ENCODE measurements at places on chromosomes 16 and 17. TPM values are rescaled to one million over a fixed set of nuclear protein-coding genes. Genes with fewer than 3 reads are reported as not detected.

- peaks cover 12% of the 10 kb centered on the region for H3K4me1 ChIP-seq
- H3K4me3 ChIP-seq = no peak overlapping the region
- no peaks in the 10 kb centered on the region for H3K27me3 ChIP-seq
- peak; percentile 64 for DNase-seq
Measured at GRCh38 chr16:30084816-30085159, 6.9 kb downstream of the TBX6 start.

GRCh38 chr16:47734081-47734857 lies 273.1 kb downstream of the PHKB start:
- H3K27me3 ChIP-seq = no peaks in the 10 kb centered on the region
- H3K4me3 ChIP-seq = no peak overlapping the region
- no peak for DNase-seq
- H3K4me1 ChIP-seq = no peaks in the 10 kb centered on the region

- H3K27me3 ChIP-seq = no peaks in the 10 kb centered on the region
- H3K4me3 ChIP-seq = no peak overlapping the region
- no peak for DNase-seq
- H3K27ac ChIP-seq = peak overlapping the region; percentile 2
- H3K36me3 ChIP-seq = no peaks in the 10 kb centered on the region
- no peaks in the 10 kb centered on the region for H3K4me1 ChIP-seq
Measured at GRCh38 chr16:66150698-66151482, 215.6 kb upstream of the CDH5 start.

- peaks cover 21% of the 10 kb centered on the region for H3K36me3 ChIP-seq
- no peak for DNase-seq
- no peaks in the 10 kb centered on the region for H3K27me3 ChIP-seq
- H3K27ac ChIP-seq = no peak overlapping the region
- no peaks in the 10 kb centered on the region for H3K4me1 ChIP-seq
- H3K4me3 ChIP-seq = no peak overlapping the region
Measured at GRCh38 chr17:82173351-82174041, 39.1 kb downstream of the CCDC57 start.

DNA sequence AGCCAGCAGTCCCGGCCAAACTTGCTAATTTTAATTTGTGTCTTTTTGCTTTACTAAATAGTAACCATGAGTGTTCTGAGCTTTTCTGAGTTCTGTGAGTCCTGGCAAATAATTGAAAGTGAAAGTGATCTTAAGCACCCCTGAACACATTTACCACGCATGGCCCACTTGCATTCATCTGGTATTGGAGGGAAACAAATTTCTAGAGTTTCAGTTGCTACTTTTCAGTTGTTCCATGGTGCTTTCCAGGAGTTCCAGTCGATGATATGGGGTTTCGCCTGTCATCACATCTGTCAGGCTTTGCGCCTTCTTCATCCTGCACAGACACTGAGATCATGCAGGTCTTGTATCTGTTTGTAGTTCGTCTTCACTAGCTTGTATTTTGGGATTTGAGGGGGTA lies 44.1 kb downstream of the CRLF3 start:
- H3K27me3 ChIP-seq = no peaks in the 10 kb centered on the region
- no peaks in the 10 kb centered on the region for H3K36me3 ChIP-seq
- DNase-seq = no peak
- H3K4me1 ChIP-seq = no peaks in the 10 kb centered on the region
- H3K27ac ChIP-seq = no peak overlapping the region

DCTPP1 gene
- 28.4 TPM for total RNA-seq

DNA sequence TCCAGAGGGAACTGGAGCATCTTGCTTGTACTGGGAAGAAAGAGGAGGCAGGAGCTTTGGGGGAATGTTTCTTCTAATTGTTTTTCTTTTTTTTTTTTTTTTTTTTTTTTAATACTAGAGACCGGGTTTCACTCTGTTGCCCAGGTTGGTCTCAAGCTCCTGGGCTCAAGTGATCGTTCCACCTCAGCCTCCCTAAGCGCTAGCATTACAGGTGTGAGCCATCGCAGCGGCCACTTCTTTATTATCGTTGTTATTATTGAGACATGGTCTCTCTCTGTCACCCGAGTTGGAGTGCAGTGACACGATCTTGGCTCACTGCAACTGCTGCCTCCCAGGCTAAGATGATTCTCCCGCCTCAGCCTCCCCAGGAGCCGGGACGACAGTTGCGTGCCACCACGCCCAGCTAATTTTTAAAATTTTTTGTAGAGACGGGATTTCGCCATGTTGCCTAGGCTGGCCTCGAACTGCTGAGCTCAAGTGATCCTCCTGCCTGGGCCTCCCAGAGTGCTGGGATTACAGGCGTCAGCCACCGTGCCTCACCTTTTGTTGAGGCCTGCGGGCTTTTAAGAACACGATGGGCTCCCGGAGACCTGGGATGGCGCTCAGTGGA lies 137.3 kb upstream of the GSE1 start:
- no peak for DNase-seq
- no peaks in the 10 kb centered on the region for H3K27me3 ChIP-seq
- H3K27ac ChIP-seq = no peak overlapping the region
- no peaks in the 10 kb centered on the region for H3K36me3 ChIP-seq
- H3K4me1 ChIP-seq = no peaks in the 10 kb centered on the region

DNA sequence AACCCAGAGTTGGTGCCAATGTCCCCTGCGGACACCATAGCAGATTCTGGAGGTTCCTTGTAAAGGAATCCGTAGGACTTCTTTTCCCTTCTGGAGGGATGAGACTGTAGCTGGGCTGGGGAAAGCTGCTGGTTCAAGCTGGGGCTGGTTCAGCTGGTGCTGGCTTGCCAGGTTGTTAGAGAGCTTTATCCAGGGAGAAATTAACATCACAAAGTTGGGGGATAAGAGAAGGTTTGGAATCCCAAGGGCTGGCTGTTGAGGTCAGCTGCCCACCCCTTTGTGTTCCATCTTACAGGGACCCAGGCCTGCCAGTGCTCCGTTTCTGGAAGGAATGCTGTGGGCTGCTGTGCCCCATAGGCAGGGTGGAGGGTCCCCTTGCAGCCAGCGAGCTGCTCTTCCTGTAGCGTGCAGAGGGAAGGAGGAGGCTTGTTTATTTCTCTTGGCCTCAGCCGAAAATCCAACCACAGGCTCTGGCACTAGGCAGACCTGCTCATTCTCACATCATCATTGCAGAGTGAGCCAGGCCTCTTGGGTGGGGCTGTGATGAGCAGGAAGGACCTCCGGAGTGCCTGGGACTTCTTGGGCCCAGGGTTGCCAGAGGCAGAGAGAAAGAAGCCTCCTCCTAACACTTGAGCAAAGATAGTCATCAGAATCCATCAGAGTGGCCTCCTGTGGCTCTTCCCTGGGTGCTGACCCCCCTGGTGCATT lies 251.1 kb downstream of the SEC14L1 start:
- H3K4me1 ChIP-seq = peaks cover 26% of the 10 kb centered on the region
- DNase-seq = peak; percentile 74
- no peaks in the 10 kb centered on the region for H3K36me3 ChIP-seq
- H3K27me3 ChIP-seq = no peaks in the 10 kb centered on the region
- H3K4me3 ChIP-seq = no peak overlapping the region

DNA sequence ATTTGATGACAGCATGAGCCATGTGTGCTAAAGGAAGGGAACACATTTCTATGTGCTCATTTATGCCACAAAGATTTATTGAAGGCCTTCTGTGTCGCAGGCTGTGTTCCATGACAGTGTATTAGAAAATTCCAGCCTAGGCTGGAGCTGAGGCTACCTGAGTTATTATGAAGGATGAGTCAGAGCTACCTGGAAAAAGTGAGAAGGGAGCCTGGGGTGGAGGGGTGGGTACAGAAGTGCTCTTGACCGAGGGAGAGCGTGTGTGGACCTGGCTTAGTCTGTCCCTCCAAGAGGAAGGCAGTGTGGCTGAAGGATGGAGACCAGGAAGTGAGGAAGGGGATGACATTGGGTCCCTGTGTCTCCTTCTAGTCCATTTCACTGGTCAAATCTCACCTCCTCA lies 98.3 kb downstream of the N4BP1 start:
- H3K27ac ChIP-seq = no peak overlapping the region
- no peaks in the 10 kb centered on the region for H3K27me3 ChIP-seq
- H3K4me1 ChIP-seq = no peaks in the 10 kb centered on the region
- no peak overlapping the region for H3K4me3 ChIP-seq
- no peaks in the 10 kb centered on the region for H3K36me3 ChIP-seq

PLSCR3 gene
- 16.4 TPM for total RNA-seq

- peak; percentile 75 for DNase-seq
- peaks cover 33% of the 10 kb centered on the region for H3K4me1 ChIP-seq
- peaks cover 33% of the 10 kb centered on the region for H3K36me3 ChIP-seq
- no peaks in the 10 kb centered on the region for H3K27me3 ChIP-seq
- H3K4me3 ChIP-seq = no peak overlapping the region
Measured at GRCh38 chr16:30351586-30352419, 3.3 kb downstream of the CD2BP2 start.

GRCh38 chr17:73943416-73944110 lies 259.9 kb upstream of the RPL38 start:
- H3K36me3 ChIP-seq = no peaks in the 10 kb centered on the region
- no peaks in the 10 kb centered on the region for H3K4me1 ChIP-seq
- no peak overlapping the region for H3K4me3 ChIP-seq
- peaks cover 4% of the 10 kb centered on the region for H3K27me3 ChIP-seq
- H3K27ac ChIP-seq = no peak overlapping the region

DNA sequence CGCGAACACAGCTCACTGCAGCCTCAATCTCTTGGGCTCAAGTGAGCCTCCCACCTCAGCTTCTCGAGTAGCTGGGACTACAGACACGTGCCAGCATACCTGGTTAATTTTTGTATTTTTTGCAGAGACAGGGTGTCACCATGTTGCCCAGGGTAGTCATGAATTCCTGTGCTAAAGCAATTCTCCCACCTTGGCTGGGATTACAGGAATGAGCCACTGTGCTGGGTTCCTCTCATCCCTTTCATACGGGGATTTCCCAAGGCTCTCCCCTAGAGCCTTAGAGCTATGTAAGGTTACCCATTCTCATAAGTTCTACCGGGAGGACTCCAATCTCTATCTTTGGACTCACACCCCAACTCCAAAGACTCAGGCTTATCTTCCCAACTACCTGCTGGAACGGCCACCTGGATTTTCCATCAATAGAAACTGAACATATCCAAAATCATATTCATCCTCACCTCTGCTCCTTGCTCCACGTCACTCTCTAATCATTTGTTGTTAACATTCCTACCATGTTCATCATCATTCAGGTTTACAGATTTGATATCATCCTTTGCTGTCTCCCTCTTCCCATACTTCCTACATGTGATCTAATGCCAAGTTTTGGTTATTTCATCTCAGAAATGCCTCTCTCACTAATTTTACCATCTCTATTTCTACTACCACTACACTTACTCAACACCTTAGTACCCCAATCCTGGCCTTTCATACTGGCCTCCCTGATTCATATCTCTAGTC lies 92.5 kb downstream of the NCOR1 start:
- H3K4me1 ChIP-seq = no peaks in the 10 kb centered on the region
- no peak overlapping the region for H3K27ac ChIP-seq
- H3K27me3 ChIP-seq = no peaks in the 10 kb centered on the region
- no peak overlapping the region for H3K4me3 ChIP-seq
- DNase-seq = no peak
- H3K36me3 ChIP-seq = peaks cover 93% of the 10 kb centered on the region

- no peaks in the 10 kb centered on the region for H3K27me3 ChIP-seq
- H3K27ac ChIP-seq = no peak overlapping the region
- no peak for DNase-seq
Measured at GRCh38 chr17:14940938-14941265, 324.2 kb downstream of the PMP22 start.

DNA sequence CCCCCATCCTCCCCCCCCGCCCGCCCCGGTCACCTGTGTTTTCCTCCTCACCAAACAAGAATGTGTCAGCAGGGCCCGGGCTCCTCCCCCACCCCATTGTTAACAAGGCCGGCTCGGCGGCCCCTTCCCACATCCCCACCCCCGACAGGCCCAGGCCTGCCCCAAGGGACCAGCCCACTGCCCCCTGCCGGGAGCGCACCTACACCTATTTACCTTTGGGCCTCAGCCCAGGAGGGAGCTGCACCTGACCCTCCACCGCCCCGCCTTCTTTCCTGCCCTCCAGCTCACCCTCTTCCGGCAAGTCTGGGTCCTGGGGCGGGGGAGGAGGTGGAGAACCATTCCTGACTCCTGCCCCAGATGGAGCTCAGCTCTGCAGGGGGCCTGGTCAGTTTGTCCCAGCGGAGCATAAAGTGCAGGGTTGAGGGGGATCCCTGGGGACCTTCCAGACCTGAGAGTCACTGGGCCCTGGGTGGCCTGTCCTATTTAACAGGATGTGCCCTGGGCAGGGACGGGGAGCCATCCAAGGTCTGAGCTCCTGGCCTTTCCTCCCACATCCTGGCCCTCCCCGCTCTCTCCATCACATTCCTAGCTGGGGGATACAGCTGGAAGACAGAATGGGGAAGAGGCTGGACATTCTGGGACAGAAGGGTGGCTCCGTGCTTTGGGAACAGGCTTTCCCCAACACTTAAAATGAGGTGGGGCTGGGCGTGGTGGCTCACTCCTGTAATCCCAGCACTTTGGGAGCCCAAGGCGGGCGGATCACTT lies 8.3 kb downstream of the FOXJ1 start:
- no peak overlapping the region for H3K4me3 ChIP-seq
- H3K27me3 ChIP-seq = peaks cover 14% of the 10 kb centered on the region
- no peaks in the 10 kb centered on the region for H3K4me1 ChIP-seq

DNA sequence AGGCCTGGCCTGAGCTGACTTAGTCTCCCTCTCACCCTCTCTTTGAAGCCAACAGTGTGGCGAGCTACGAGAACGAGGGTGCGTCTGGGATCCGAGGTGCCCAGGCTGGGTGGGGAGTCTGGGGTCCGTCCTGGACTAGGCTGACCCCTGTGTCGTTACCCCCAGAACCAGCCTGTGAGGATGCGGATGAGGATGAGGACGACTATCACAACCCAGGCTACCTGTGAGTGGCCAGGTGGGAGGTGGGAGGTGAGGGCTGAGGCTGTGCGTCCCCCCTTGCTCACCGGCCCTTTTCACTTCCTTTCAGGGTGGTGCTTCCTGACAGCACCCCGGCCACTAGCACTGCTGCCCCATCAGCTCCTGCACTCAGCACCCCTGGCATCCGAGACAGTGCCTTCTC lies 1.6 kb downstream of the LAT start:
- no peak for DNase-seq
- H3K27ac ChIP-seq = no peak overlapping the region
- H3K36me3 ChIP-seq = peaks cover 18% of the 10 kb centered on the region
- no peak overlapping the region for H3K4me3 ChIP-seq

GRCh38 chr16:22787466-22788192 lies 26.3 kb upstream of the HS3ST2 start:
- no peak overlapping the region for H3K27ac ChIP-seq
- H3K4me1 ChIP-seq = no peaks in the 10 kb centered on the region
- H3K4me3 ChIP-seq = no peak overlapping the region
- DNase-seq = no peak
- H3K36me3 ChIP-seq = no peaks in the 10 kb centered on the region

DNA sequence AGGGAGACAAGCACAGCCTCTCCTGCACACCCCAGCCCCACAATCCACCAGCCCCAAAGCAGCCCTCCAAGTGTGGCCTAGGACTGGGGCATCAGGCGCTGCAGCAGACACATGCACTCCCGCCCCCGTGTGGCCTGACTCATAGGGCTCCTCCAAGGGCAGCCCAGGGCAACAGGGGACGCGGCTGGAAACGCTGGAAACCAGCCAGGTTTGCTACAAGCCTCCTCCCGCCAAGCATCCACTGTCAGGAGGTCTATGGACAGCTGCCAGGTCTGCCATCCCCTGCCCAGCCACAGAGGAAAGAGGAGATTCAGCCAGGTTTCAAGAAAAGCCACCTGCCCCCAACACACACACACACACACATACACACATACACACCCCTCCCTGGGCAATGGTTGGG lies 25.8 kb downstream of the SRCIN1 start:
- H3K27ac ChIP-seq = no peak overlapping the region
- H3K4me1 ChIP-seq = no peaks in the 10 kb centered on the region
- no peak for DNase-seq

GRCh38 chr16:24309258-24310142 lies 53.4 kb downstream of the CACNG3 start:
- no peaks in the 10 kb centered on the region for H3K27me3 ChIP-seq
- no peak overlapping the region for H3K27ac ChIP-seq
- no peak overlapping the region for H3K4me3 ChIP-seq
- no peaks in the 10 kb centered on the region for H3K36me3 ChIP-seq
- no peak for DNase-seq
- H3K4me1 ChIP-seq = no peaks in the 10 kb centered on the region

Measured in heart left ventricle (tissue), 16 donors.